ENCODE measurements at places on chromosomes 1 and 21.

DNA sequence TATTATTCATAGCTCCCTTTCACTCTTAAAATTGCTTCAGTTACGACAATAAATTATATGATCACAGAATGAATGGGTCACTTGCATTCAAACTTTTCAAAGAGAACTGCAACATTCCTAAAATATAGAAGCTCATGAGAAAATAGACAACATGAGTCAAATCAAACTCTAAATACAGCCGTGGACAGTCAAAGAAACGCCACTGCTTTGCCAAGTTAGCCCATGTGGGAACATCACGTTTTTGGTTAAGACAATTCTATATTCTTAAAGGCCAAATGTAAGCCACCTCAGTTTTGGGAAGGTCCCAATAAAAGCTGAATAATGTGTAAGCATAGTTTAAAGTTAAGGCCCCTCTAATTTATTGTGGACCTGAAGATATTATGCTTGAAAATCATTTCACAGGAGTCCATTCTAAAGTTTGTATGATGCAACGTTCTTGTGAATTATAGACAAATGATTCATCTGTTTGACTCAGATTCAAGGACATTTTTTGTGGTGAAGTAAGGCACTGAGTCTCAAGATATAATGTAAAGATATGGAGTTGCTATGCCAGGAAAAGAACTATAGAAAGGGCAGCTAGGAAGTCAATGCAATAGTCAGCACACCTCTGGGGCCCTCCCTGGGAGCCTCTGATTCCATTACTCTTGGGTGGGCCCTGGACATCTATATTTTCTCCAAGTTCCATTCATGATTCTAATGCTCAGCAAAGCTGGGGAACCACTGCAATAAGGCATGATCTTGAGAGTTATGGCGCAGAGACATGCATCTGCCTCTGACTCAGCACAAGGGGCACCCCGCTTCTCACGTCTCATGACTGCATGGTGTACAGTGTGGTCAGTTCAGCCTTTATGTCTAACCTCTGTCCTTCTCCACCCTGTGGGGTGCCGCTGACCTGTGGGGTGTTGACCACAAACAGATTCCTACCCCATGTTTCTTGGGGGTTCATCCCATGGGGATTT lies 33.9 kb downstream of the ETS2 start:
- DNase-seq, result no peak

GRCh38 chr1:50979937-50980336 lies 9.9 kb downstream of the CDKN2C start:
- no peak for DNase-seq

GRCh38 chr1:84069236-84069845 lies 70.4 kb upstream of the TTLL7 start:
- DNase-seq, result no peak

DNA sequence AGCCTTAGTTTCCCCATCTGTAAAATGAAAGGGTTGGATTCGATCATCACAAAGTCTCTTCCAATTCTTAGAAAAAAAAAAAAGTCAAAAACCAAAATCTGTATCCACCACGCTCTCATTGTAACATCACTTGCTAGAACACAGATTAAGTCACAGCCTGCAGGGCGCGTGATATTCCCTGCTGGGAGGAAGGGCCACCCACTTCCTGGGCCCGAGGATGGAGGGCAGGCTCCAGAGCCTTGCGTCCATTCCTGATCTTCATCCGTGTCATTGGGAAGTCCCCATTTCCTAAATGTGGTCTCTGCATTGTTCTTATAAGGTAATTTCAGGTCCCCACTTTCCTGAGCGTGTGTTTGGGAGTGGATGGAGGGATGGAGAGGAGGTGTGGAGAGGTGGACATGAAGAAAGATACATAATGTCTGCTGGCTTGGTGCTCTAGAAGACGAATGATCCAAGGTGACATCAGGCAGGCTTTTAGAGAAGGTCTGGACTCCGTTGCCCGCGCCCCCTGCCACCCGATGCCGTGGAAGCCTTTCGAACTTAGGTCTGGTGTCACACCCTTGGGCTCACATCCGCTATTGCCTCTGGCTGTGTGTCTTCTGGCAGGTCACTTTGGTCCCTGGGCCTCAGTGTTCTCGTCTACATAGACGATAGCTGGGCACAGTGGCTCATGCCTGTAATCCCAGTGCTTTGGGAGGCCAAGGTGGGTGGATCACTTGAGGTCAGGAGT lies 56.1 kb downstream of the ATP5PO start:
- no peak for DNase-seq

DNA sequence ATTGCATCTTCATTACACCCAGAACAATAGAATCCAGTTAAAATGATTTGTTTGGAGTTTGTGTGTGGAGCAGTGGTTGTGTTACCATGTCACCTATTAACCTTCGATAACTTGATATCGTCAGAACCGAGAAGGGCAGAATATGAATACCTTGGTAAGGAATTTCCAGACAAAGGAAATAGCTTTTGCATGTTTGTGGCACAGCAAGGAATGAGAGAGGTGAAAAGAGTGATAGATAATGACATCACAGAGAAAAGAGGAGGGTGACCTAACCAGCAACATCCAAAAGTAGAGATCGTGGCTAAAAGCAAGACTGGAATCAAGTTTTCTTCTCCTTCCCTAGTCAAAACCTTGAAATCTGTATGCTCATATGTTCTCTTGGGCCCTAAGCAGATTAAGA lies 244.6 kb upstream of the NEGR1 start:
- DNase-seq, result no peak

- DNase-seq, result no peak
Observed at GRCh38 chr1:95002540-95003432, 70.0 kb downstream of the ALG14 start.

- no peak for DNase-seq
Observed at GRCh38 chr1:114490274-114490693, 20.7 kb downstream of the TRIM33 start.

DNA sequence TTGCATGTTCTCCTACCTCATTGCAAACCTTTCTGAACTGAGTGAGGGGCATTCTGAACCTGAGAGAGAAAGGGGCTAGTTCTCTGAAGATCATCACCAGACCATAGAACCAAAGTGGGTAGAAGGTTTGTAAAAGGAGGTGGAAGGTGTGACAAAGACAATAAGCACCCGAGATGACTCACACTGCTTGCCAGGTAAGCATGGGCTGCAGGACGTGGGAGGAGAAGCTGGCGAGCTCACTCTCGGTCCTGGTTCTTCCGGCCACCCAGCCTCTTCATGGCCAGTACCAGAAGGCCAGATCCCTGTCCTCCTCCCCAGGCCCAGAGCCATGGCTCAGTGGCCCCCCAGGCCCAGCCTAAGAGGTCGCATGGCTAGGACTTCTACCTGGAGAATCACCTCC lies 128.3 kb downstream of the TMEM53 start:
- no peak for DNase-seq

- no peak for DNase-seq
Observed at GRCh38 chr1:81562934-81563333, 237.8 kb upstream of the ADGRL2 start.

DNA sequence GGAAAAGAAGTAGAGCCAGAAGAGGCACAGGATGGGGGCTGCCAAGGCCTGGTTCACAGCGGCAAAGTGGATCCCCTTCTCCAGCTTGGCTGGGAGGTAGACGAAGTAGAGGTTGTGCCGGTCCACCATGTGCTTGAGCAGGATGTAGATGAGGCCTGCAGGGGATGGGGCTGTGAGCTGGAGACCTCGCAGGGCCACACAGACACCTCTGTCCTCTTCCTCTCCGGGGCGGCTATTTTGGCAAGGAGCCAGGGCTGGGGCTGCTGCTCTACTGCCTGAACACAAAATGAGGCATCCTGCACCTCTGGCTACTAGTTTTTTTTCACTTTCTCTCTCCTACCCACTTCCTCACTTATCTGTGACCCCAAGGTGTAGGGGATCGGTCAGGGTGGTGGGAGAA lies 32.3 kb downstream of the TMEM63A start:
- DNase-seq, result no peak

DNA sequence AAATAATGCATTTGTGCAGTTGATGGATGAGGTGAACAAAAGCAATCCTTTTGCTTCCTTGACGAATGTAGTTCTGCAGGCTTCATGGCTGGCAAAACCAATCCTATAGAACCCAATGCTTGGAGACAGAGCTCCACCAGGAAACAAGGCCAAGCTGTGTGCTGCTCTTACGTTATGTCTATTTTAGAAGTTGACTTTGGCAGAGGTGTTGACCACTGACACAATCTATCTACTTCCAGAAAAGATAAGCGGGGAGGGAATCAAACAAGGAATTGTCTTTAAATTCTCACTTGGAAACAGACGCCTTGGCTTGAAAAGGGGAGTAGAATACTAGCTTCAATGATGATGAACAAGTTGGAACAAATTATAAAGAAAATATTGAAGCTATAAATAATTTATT lies 211.2 kb downstream of the SETD4 start:
- DNase-seq, result no peak

DNA sequence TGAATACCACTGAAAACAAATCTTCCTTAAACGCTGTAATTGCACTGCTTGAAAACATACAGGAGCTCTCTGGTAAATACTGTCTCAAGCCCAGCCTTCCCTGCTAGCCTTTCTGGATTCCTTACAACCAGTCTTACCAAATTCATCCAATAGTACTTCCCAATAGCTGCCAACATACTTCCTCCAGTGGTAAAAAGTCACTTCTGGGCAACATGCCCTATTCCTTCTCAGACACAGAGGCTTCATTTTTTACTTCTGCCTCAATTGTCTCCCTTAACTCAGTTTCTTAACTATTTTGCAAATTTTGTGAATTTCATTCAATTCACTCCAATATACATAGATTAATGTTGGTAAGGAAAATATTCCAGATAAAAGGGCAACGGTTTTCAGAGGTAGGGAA lies 166.3 kb downstream of the TBX15 start:
- DNase-seq, result no peak

- no peak for DNase-seq
Observed at GRCh38 chr1:230284891-230285290, 141.2 kb downstream of the PGBD5 start.

DNA sequence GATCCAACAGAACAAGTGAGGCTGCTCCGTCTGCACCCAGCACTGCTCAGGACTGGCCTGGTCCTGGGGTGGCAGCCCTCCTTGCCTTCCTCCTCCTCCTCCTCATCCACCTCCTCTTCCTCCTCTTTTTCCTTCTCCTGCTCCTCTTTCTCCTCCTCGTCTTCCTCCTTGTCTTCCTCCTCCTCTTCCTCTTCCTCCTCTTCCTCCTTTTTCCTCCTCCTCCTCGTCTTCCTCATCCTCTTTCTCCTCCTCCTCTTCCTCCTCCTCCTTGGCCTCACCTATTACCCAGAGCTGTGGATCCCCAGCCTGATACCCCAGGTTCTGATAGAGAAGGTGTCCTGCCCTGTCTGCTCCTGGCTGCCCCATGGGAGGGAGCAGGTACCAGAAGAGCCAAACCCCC lies 16.6 kb upstream of the MFN2 start:
- no peak for DNase-seq

GRCh38 chr1:223748773-223749733 lies 36.7 kb downstream of the CAPN2 start:
- peak; percentile 66 for DNase-seq

- no peak for DNase-seq
Observed at GRCh38 chr1:47963568-47964358, 33.4 kb downstream of the TRABD2B start.

DNA sequence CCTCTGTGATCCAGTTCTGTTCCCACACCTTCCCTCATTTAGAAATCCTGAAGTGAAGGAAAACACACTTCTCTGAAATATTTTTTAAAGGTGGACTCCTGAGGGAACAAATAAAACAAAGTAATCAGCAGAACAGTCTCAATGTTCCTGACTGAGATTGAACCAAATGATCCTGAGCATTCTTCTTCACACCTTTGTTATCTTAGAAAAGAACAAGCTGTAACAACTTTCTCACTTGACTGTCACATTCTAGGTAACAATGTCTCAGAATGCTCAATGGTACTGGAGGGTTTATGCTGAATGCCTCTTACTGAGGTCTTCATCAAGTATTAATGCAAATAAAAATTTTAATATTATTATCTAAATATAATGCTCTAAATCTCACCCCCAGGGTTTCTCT lies 40.4 kb upstream of the RGS2 start:
- DNase-seq, result no peak

Data from frontal cortex (tissue), 4 donors.